Cerebellum (tissue), 4 donors: ENCODE measurements at places on chromosomes 16 and 17.

GRCh38 chr17:71224824-71225575 lies 895.8 kb upstream of the SOX9 start:
- DNase-seq: no peak

- peak; percentile 2 for DNase-seq
Observed at GRCh38 chr17:60167065-60167741, 17.4 kb downstream of the CA4 start.

DNA sequence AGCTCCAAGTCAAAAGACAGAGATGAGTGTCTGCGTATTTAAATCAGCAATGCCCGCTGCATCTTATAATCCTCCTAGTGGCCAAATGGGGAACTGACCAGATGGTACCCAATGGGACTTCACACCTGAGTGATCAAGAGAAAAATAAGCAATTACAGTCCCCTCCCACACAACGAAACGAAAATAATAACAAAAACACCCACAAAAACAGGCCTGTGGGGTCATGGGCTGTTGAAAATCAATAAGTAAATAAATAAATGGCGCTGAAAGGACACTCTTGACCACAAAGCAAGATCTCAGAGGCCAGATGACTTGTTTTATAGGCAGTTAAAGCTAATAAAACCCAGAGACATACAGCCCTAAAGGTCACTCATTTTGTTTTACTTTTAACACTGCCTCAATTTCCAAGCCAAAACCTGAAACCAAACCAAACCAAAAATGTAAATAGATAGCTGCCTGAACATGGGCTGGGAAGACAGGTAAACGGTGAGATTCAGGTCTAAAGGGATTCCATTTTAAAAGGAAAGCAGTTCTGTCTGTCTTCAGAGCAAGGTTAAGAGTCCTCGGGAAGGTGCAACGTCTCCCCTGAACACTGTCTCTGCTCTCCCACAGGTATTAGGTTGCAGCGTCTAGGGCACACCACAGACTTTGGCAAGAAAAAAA lies 1.3 kb downstream of the ZNF821 start:
- peak; percentile 84 for DNase-seq

GRCh38 chr16:20878682-20879147 lies 21.4 kb downstream of the DCUN1D3 start:
- no peak for DNase-seq

DNA sequence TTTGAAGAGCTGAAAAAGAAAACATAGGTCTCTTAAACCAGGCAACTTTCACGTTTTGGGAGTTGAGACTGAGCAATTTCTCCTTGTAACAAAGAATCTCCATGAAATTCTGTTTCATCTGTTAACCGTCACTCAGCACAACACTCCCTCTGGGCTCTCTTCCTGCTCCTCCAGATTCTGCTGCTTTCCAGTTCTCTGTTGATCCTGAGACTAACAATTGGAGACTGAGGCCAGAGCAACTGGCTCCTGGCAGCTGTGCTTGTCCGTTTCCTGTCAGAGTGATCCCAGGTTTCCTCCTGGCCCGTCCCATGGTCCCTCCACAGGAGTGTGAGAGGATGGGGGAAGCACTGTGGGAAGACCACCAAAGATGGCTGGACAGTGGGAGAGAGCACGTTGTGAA lies 32.5 kb downstream of the IST1 start:
- DNase-seq: no peak

- peak; percentile 67 for DNase-seq
Observed at GRCh38 chr17:40355123-40355803, 9.3 kb downstream of the GJD3 start.

GRCh38 chr16:60510208-60510607 lies 1526.0 kb downstream of the CDH8 start:
- DNase-seq: no peak

DNA sequence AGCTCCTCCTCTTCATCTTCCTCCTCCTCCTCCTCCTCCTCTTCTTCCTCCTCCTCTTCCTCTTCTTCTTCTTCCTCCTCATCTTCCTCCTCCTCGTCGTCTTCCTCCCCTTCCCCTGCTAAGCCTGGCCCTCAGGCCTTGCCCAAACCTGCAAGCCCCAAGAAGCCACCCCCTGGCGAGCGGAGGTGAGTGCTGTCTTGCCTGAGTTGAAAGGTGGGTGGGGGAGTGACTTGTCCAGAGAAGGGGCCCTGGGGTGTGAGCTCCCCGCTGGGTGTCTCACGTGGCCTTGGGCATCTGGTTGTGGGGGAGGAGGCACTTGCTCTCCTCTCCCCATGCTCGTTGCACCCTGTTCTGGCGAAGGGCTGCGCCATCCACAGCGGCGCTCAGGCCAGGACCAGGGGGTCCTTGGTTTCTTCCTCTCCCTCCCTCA lies 8.0 kb downstream of the ELOB start:
- no peak for DNase-seq

GRCh38 chr17:49214676-49215360 lies 4.3 kb downstream of the ABI3 start:
- DNase-seq: no peak

DNA sequence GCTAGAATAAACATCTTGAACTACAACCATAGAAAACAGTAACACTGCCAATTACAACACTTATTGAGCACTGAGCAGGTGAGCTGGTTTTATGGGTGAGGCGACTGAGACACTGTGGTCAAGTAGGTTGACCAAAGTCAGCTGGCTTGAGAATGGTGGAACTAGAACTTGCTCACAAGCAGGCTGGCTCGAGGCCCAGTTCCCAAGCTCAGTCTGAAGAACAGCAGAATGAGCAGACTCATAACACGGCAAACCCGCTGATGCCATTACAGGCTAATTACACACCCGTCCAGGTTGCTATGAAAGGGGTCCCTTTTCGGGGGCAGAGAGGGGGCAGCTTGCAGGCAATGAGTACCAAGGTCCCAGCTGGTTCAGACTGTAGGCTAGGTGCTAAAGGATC lies 6.5 kb downstream of the ZZEF1 start:
- no peak for DNase-seq

DNA sequence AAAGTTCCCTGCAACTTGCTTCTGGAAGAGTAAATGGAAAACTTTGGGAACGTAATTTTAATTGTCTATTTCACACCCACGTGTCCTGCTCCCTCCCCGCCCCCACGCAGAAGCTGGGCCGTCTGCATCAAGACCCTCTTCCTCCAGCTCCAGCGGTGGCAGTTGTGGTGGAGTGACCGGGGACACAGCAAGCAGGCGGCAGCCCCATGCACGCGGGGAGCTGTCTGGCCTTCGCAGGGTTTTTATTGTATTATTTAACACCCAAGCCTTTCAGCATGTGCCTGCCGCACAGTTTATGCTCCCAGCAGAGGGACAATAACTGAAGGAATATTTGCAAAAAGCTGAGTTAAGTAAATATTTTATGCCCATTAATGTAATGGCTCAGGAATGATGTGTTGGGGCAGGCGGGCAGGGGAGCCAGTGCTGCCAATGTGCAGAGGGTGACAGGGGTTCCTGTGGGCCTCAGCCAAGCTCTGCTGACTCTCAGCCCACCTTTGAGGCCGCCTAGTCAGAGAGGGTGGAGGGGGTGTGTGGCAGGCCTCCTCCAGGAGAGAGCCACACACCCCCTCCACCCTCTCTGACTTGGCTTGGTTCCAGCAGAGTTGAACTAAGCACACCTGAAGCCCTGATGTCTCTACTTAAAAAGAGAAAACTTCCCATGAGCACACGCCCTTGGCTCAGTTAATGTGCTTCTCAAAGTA lies 32.4 kb upstream of the ENPP7 start:
- DNase-seq: no peak
